SK-N-SH (cell line): ENCODE measurements at places on chromosomes 2 and 18.

GRCh38 chr18:51039138-51040112 is 9.4 kb downstream of the SMAD4 start:
- DNase-seq: peak; percentile 14
- H3K27me3 ChIP-seq: no peaks in the 10 kb centered on the region
- no peak overlapping the region for H3K27ac ChIP-seq
- 0 out of 2 replicates have a peak, but pooled peaks cover 3% of the 10 kb centered on the region for H3K36me3 ChIP-seq
- peaks cover 2% of the 10 kb centered on the region; the same call in 1 of the 2 replicates for H3K4me1 ChIP-seq
- H3K4me3 ChIP-seq: no peak overlapping the region

- H3K36me3 ChIP-seq: 0 out of 2 replicates have a peak, but pooled peaks cover 2% of the 10 kb centered on the region
- no peaks in the 10 kb centered on the region for H3K27me3 ChIP-seq
- no peak overlapping the region for H3K27ac ChIP-seq
- no peak overlapping the region for H3K4me3 ChIP-seq
- H3K4me1 ChIP-seq: peaks cover 5% of the 10 kb centered on the region; the same call in 1 of the 2 replicates
Measured at GRCh38 chr18:12645751-12646203, 12.1 kb downstream of the SPIRE1 start.

- no peaks in the 10 kb centered on the region for H3K36me3 ChIP-seq
- H3K27me3 ChIP-seq: no peaks in the 10 kb centered on the region
- peaks cover 27% of the 10 kb centered on the region; the same call in 1 of the 2 replicates for H3K4me1 ChIP-seq
- no peak overlapping the region for H3K27ac ChIP-seq
Measured at GRCh38 chr2:43169987-43170386, 56.4 kb downstream of the ZFP36L2 start.

DNA sequence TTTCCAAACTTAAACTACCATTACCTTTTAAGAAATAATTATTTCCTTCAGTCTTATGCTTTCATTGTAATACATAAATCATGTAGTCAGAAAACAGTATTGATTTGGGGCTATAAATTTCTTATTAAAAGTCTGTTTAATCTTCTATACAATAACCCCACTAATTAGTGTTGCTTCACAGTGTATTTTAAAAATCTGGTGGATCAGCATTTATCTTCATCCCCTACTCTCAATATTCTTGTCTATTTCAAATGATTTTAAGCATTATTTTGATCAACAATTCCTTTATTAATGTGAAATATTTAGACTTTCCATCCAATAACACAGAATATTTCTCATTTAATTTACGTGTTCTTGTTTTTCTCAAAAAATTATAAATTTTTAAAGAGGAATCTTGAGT is 32.5 kb upstream of the SDC1 start:
- no peaks in the 10 kb centered on the region for H3K4me1 ChIP-seq
- peaks cover 92% of the 10 kb centered on the region for H3K36me3 ChIP-seq
- no peak overlapping the region for H3K4me3 ChIP-seq
- no peak for DNase-seq

DNA sequence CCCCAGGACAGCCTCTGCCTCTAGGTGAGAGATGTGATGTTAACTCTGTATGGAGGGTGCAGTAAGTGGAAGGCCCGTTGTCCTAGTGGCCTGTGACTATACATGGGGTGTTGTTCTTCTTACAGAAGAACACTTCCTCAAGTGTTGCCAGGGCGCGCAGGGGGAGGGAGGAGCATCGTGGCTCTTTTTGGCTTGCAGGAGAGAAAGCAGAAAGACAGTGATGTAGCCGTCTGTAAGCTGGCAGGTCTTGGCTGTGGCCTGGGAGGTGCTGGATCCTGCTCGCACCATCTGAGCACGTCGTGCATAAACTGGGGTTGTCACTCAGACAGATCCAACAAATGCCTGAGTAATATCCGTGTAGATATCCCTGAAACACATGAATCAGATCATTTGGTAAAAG is 44.3 kb downstream of the ZNF236 start:
- peaks cover 12% of the 10 kb centered on the region for H3K36me3 ChIP-seq
- H3K27me3 ChIP-seq: no peaks in the 10 kb centered on the region
- H3K4me3 ChIP-seq: no peak overlapping the region
- H3K27ac ChIP-seq: no peak overlapping the region
- DNase-seq: no peak

GRCh38 chr2:189580241-189580651 is 340 bp downstream of the SLC40A1 start:
- H3K36me3 ChIP-seq: peaks cover 4% of the 10 kb centered on the region
- H3K27me3 ChIP-seq: no peaks in the 10 kb centered on the region
- H3K4me3 ChIP-seq: peak overlapping the region; percentile 71

DNA sequence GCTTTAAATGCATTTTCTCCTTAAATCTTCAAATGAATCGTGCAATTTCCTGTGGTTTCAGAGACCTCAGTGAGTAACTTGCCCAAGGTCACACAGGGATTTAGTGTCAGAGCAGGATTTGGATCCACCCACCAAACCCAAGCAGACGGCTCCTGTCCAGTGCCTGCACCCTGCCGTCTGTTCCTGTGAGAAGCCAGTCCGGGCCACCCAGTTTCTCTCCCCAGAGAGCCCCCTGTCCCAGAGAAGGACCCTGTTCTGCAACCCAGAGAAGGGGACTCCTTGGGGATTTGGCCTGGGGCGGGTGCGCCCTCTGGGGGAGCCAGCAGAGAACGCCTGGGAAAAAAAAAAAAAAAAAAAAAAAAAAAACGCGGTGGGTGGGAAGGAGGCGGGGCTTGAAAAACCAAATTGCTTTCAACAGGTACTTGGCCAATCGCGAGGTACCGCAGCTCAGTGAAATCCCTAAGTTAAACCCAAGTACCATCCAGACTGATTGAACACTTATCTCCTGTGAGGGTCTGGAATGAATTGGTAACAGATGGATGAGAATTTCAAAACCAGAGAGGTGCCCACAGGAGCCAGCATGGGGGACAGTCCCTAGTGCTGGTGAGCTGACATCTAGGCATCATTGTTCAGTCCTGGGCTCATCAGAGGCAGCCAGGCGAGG is 30.9 kb upstream of the REEP1 start:
- no peaks in the 10 kb centered on the region for H3K27me3 ChIP-seq
- DNase-seq: peak; percentile 81
- H3K36me3 ChIP-seq: no peaks in the 10 kb centered on the region

- peaks cover 8% of the 10 kb centered on the region for H3K4me1 ChIP-seq
- no peak for DNase-seq
- no peak overlapping the region for H3K4me3 ChIP-seq
- no peak overlapping the region for H3K27ac ChIP-seq
Measured at GRCh38 chr2:17319090-17319489, 199.2 kb downstream of the RAD51AP2 start.

GRCh38 chr18:56268952-56269351 is 369.4 kb downstream of the TXNL1 start:
- no peak overlapping the region for H3K27ac ChIP-seq
- H3K4me1 ChIP-seq: no peaks in the 10 kb centered on the region
- no peaks in the 10 kb centered on the region for H3K27me3 ChIP-seq
- DNase-seq: no peak

GRCh38 chr2:23507267-23508065 is 122.5 kb downstream of the KLHL29 start:
- no peaks in the 10 kb centered on the region for H3K36me3 ChIP-seq
- no peak for DNase-seq
- no peak overlapping the region for H3K4me3 ChIP-seq
- no peak overlapping the region for H3K27ac ChIP-seq

DNA sequence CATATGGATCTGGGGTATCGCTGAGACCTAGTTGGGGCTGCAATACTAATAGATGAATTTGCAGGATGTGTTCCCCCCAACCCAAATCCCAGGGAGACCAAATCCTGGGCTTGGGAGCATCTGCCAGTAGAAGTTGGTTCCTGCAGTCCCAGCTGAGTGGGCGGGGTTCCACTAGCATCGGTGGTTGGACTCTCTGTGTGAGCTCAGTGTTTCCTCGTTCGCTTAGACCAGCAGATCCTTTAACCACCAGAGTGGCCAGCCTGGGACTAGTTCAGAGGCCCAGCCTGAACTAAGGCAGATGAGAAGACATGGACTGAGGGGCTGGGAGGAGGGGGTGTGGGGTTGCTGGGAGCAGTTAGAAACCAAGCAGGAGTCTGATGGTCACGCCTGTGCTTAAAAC is 40.7 kb downstream of the PCARE start:
- DNase-seq: no peak
- no peaks in the 10 kb centered on the region for H3K27me3 ChIP-seq
- H3K36me3 ChIP-seq: no peaks in the 10 kb centered on the region
- H3K4me3 ChIP-seq: no peak overlapping the region
- H3K27ac ChIP-seq: no peak overlapping the region

DNA sequence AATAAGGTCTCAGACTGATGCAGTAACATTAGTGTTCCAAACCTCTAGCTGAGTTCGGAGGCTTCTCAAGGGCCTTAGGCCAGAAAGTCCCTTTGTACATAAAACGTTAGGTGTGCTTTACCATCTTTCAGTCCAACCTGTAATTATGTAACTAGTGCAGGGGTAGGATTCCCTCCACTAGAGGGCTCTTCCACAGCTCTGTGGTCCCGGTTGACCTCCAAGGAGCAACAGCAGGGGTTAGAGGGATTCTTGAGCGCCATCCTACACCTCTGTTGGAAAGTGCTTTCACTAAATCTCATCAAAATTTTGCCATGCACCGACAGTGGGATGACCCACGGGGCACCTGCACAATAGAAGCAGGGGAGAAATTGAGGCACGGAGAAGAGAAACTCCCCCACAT is 155.8 kb upstream of the LRP1B start:
- no peak overlapping the region for H3K27ac ChIP-seq
- no peaks in the 10 kb centered on the region for H3K36me3 ChIP-seq
- peaks cover 9% of the 10 kb centered on the region for H3K4me1 ChIP-seq
- H3K27me3 ChIP-seq: no peaks in the 10 kb centered on the region
- peak overlapping the region; percentile 47; the same call in 1 of the 2 replicates for H3K4me3 ChIP-seq

DNA sequence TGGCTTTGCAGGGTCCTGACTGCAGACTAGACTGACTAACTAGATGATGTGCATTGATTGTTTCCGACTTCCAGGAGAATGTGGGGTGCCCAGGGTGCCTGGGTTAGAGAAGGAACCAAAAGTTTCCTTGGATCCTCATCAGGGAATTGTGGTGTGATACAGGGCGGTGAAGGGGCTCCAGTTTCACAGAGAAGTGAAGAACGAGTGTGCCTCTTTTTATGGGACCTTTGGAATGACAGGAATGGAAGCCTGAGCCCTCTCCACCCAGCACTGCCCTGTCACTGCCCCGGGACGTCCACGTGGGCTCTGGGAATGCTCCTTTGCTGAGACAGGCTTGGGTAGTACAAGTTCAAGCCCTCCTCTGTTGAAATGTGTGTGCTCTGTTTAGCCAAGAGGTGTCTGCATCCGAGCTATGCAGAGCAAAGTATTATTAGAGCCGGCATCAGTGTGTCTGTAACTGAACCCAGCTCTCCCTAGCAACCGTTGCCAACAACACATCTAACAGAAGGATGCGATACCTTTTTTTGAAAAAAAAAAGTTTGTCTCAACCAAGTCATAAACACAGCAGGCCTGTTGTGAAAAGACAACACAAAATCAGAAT is 183.6 kb downstream of the SMAD7 start:
- H3K27me3 ChIP-seq: no peaks in the 10 kb centered on the region
- no peaks in the 10 kb centered on the region for H3K4me1 ChIP-seq
- no peak overlapping the region for H3K4me3 ChIP-seq
- no peak overlapping the region; the same call in 1 of the 2 replicates for H3K27ac ChIP-seq
- peak; percentile 47 for DNase-seq

DNA sequence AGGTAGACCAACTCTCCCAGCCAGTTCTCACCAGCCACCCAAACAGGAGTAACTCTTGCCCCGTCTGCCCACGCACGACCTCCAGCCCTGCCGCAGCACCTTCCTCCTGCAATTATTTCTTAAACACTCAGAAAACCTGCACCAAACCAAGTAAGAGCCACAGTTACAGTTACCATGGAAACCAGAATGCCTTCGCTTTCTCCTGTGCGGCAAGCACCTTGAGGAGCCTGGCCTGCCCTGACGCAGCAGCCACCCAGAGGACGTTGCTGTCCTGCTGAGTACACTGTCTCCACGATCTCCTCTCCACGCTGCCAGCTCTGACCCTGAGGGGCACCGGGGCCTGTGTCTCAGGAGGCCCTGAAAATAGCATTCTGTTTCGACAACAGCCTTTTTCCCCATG is 94.3 kb upstream of the SMIM21 start:
- H3K27me3 ChIP-seq: no peaks in the 10 kb centered on the region
- DNase-seq: no peak
- H3K27ac ChIP-seq: no peak overlapping the region
- H3K4me3 ChIP-seq: no peak overlapping the region

GRCh38 chr2:15943378-15944280 is 3.3 kb downstream of the MYCN start:
- peak overlapping the region; percentile 53; the same call in 1 of the 2 replicates for H3K4me3 ChIP-seq
- peaks cover 41% of the 10 kb centered on the region for H3K27me3 ChIP-seq
- peak; percentile 94 for DNase-seq
- no peaks in the 10 kb centered on the region; the same call in 1 of the 2 replicates for H3K36me3 ChIP-seq
- no peak overlapping the region; the same call in 1 of the 2 replicates for H3K27ac ChIP-seq

GRCh38 chr2:217950401-217950871 is 52.4 kb downstream of the TNS1 start:
- H3K27me3 ChIP-seq: no peaks in the 10 kb centered on the region
- H3K36me3 ChIP-seq: no peaks in the 10 kb centered on the region
- H3K27ac ChIP-seq: peak overlapping the region; percentile 4; the same call in 1 of the 2 replicates
- no peak overlapping the region for H3K4me3 ChIP-seq
- no peak for DNase-seq

GRCh38 chr2:147026664-147027295 is 818.0 kb upstream of the ACVR2A start:
- H3K4me3 ChIP-seq: no peak overlapping the region
- no peaks in the 10 kb centered on the region for H3K36me3 ChIP-seq
- no peak overlapping the region for H3K27ac ChIP-seq
- DNase-seq: no peak

GRCh38 chr2:233852056-233852455 is 2.3 kb downstream of the HJURP start:
- H3K4me1 ChIP-seq: 0 out of 2 replicates have a peak, but pooled peaks cover 11% of the 10 kb centered on the region
- no peaks in the 10 kb centered on the region for H3K27me3 ChIP-seq
- H3K27ac ChIP-seq: no peak overlapping the region; the same call in 1 of the 2 replicates
- H3K36me3 ChIP-seq: peaks cover 33% of the 10 kb centered on the region

GRCh38 chr2:10342245-10342951 is 39.7 kb downstream of the HPCAL1 start:
- H3K4me1 ChIP-seq: peaks cover 8% of the 10 kb centered on the region; the same call in 1 of the 2 replicates
- H3K36me3 ChIP-seq: no peaks in the 10 kb centered on the region
- H3K27ac ChIP-seq: no peak overlapping the region
- no peak overlapping the region for H3K4me3 ChIP-seq
- no peaks in the 10 kb centered on the region for H3K27me3 ChIP-seq
- DNase-seq: no peak

DNA sequence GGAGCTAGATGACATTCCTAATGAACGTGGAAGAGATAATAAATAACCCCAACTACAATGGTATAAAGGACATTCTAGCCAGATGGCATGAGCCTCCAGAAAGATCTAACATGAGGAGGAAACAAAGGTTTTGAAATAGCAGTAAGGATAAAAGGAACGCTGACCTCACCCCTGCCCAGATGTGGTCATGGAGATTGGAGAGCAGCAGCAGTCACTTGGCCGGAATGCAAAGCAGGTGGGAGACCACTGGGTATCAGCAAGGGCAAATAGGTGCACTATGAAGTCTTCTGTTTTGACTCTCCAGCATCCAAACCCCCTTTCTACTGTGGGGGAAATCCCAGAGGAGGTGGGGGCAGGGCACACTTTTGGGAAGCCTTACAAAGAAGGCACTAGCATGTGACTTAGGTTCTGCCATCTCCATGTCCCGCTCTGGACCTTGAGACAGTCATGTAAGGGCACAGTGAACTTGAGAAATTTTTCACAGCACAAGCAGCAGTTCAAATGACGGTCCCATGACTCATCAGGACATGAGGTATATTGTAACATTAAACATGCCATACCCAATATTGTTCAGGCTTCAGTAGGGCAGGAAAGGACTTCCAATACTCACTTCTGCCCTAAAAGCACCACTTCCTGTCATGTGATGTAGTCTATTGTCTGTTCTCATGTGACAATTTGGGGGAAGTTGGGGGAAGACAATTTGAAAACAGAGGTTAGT is 55.2 kb downstream of the METTL4 start:
- no peak for DNase-seq
- H3K4me1 ChIP-seq: peaks cover 3% of the 10 kb centered on the region; the same call in 1 of the 2 replicates
- peak overlapping the region; percentile 100 for H3K27ac ChIP-seq
- H3K27me3 ChIP-seq: no peaks in the 10 kb centered on the region
